Karpas-422 (cell line): ENCODE measurements at places on chromosomes 1 and 21. TPM values are rescaled to one million over a fixed set of nuclear protein-coding genes. Genes with fewer than 3 reads are reported as not detected.

DNA sequence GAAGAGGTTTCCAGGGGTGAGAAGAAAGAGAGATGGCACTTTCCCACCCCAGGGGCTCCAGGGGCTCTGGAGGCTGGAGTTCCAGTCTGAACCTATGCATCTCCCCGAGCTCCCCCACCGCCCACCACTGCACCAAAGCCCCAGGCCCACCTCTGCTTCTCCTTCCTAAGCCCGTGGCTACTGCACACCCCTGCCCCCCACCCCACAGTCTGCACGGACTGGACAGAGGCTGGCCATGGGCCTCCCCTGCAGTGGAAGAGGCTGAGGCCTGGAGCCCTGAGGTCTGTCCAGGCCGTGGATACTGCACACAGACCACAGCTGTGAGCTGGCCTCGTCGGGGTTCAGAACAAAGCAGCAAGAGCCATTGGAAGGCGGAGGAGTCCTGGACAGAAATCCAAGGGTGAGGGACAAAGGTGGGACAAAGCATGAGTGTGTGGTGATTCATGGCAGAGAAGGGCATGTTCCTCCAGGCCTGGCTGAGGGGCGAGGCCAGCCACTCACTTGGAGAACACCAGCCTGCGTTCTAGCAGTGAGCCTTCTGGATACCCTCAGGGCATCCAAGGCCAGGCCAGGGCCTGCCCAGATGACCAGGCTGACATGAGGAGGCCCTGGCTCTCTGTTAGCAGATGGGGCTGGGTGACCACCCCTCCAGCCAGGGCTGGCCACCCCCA is 244.8 kb upstream of the VAMP3 start:
- DNase-seq, result no peak
- H3K36me3 ChIP-seq, result no peaks in the 10 kb centered on the region
- H3K4me1 ChIP-seq, result no peaks in the 10 kb centered on the region
- no peak overlapping the region for H3K27ac ChIP-seq
- no peak overlapping the region for H3K4me3 ChIP-seq
- no peaks in the 10 kb centered on the region; the same call in 1 of the 2 replicates for H3K27me3 ChIP-seq

GRCh38 chr1:213600879-213601278 is 386.9 kb upstream of the PROX1 start:
- no peaks in the 10 kb centered on the region for H3K4me1 ChIP-seq
- no peaks in the 10 kb centered on the region for H3K27me3 ChIP-seq
- H3K27ac ChIP-seq, result no peak overlapping the region

DNA sequence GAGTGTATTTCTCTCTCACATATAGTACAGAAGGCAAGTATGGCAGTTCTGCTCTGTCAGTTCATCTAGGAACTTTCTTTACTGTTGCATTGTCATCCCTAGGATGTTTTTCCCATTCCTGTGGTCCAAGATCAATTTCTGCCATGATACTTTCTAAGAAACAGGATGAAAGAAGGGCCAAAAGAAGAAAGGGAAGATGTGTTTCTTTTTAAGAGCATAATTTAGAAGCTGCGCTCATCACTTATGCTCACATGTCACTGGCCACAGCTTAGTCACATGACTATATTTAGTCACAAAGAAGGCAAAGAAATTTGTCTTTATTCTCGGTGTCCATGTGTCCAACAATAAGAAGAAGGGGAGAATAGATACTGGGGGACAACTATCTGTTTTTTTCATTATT is 7.0 kb upstream of the MAST2 start:
- peaks cover 24% of the 10 kb centered on the region for H3K4me1 ChIP-seq
- H3K36me3 ChIP-seq, result no peaks in the 10 kb centered on the region
- peak; percentile 49 for DNase-seq
- no peak overlapping the region for H3K27ac ChIP-seq

GCSAML gene
- total RNA-seq, result not detected in 2 replicates

GRCh38 chr1:217524787-217525520 is 105.9 kb downstream of the GPATCH2 start:
- DNase-seq, result no peak
- no peak overlapping the region for H3K4me3 ChIP-seq
- no peaks in the 10 kb centered on the region for H3K4me1 ChIP-seq
- no peaks in the 10 kb centered on the region for H3K36me3 ChIP-seq
